ENCODE measurements at places on chromosomes 3 and 15. TPM values are rescaled to one million over a fixed set of nuclear protein-coding genes. Genes with fewer than 3 reads are reported as not detected.
A peak's percentile ranks its signal among the peaks of the same experiment; 100 is the strongest.

DNA sequence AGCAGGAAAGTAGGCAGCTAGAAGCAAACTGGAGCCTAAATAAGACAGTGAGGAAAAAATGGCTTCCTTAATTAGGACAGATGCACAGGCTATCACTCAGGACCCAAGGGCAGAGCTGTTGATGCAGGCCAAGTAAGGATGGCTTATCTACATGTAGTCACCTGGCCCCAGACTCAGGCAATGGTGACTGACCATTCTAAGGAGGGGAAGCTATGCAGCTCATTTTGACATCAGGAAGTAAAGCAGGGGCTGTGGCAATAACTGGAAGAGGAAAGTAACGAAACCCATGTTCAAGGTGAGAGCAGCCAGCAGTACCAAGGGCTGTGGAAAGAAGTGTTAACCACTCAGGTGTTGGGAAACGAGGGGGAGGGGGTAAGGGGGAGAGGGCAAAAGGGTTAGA, 16.2 kb downstream of the ACAD11 start:
- DNase-seq, result no peak

The SCAANT1 gene
- not detected for total RNA-seq

The TTBK2 gene
- 6.3 TPM for total RNA-seq

- peak; percentile 88 for DNase-seq
Measured at GRCh38 chr15:98800437-98801233, 152.3 kb downstream of the IGF1R start.

The CPNE9 gene
- total RNA-seq, result not detected

- DNase-seq, result no peak
Measured at GRCh38 chr3:159536876-159537275, 451.8 kb upstream of the IL12A start.

DNA sequence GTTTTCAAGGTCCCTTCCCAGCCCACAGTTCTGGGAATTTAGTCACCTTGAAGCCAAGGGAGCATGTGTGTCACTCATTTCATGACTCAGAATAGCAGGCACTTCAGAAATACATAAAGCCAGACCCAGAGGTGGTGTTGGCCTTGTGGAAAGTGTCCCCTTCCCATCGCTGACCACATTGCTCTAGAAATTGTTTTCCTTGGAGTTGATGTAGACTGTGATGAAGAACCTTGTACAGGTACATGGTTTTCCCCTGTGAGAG, 158.8 kb downstream of the SLCO3A1 start:
- DNase-seq, result peak; percentile 59

The PODXL2 gene
- 2.5 TPM for total RNA-seq

- DNase-seq, result peak; percentile 58
Measured at GRCh38 chr3:147119989-147120388, 286.4 kb downstream of the ZIC4 start.

The IL20RB gene
- 107 TPM for total RNA-seq

DNA sequence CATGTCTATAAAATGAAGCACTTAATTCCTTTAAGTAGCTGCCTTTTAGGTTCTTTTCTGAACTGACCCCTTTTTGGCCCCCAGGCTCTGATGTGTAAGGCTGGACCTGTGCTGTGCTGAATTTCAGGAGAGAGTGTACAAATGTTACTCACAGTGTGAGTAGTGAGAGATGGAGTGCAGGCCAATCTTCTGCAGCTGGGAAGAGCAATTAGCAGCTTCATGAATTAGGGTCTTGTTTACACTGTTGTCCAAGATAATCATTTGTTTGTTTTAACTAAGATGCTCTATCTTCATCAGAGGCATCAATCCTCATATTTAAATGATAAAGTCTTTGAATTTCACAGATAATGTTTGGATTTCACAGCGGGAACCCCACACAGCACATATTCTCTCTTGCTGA, 19.4 kb downstream of the ARPP21 start:
- DNase-seq, result no peak

- DNase-seq, result no peak
Measured at GRCh38 chr3:45917146-45917898, 25.9 kb upstream of the CXCR6 start.

GRCh38 chr3:46100812-46101211, 73.5 kb upstream of the XCR1 start:
- no peak for DNase-seq

GRCh38 chr3:13248640-13249039, 171.5 kb downstream of the NUP210 start:
- no peak for DNase-seq

DNA sequence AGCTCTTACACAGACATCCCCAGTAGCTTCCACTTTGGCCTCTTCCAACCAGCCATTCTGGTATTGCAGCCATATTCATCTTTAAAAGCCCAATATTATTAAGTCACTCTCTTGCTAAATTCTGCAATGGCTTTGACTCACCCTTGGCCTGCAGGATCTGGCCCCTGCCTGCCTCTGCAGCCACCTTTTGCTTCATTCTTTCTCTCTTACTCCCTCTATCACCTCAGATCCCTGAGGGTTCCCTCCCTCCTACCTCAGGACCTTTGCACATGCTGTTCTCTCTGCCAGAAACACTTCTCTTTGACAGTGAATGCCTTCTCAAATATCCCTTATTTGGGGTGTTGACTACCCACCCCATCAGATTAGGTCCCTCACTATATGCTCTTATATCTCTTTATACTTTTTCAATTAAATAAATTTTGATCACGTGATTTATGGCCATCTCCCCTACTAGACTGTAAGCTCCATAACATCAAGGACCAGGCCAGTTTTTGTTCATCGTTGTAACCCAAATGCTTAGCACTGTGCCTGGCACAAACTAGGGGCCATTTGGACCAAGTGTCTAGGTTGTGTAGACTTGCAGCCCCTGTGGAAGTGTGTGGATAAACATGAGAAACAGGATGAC, 32.3 kb upstream of the UBE2Q2 start:
- DNase-seq, result no peak

The A4GNT gene
- not detected for total RNA-seq

The RTP4 gene
- 1.9 TPM for total RNA-seq

The C15orf39 gene
- total RNA-seq, result 12.5 TPM

GRCh38 chr3:87126321-87126720, 100.8 kb upstream of the CHMP2B start:
- no peak for DNase-seq

DNA sequence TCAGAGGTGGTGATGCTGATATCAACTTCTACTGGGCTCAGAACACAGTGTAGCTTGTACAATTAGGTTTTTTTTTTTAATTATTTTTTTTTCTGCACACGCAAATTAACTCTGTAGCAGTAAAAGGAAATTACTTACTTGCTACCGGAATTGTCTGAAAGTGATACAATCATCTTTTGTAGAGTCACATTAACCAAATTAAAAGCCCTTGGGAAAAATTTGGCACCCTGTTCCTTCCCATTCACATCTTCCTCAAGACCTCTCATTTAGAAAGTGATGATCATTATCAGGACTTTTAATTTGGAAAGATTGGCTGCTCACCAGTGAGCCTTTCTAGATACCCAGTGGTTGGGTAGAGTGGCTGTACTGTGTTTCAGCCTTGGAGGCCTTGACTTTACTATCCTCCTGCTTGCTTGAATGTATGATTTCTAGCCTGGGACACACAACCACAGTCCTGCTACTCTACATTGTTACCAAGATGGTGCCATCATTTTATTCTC, 158.3 kb downstream of the ECT2 start:
- no peak for DNase-seq

The MB21D2 gene
- 26.4 TPM for total RNA-seq

DNA sequence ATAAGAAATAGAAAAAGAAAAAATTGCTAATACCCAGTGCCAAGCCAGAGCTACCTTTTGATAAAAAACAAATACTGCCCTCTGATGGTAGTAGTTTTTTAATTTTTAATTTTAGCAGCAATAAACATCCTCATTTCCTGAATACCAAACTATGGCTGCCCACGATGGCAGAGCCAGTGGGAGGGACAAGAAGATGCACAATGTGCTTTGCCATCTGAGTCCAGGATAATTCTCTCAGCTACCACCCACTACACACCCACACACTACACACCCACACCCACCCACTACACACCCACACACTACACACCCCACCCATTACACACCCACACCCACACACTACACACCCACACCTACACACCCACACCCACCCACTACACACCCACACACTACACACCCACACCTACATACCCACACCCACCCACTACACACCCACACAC, 17.8 kb downstream of the CEP19 start:
- DNase-seq, result peak; percentile 54

GRCh38 chr15:72389231-72389630, 8.9 kb upstream of the TMEM202 start:
- DNase-seq, result no peak

GRCh38 chr15:77402740-77403379, 17.0 kb downstream of the PEAK1 start:
- peak; percentile 88 for DNase-seq

DNA sequence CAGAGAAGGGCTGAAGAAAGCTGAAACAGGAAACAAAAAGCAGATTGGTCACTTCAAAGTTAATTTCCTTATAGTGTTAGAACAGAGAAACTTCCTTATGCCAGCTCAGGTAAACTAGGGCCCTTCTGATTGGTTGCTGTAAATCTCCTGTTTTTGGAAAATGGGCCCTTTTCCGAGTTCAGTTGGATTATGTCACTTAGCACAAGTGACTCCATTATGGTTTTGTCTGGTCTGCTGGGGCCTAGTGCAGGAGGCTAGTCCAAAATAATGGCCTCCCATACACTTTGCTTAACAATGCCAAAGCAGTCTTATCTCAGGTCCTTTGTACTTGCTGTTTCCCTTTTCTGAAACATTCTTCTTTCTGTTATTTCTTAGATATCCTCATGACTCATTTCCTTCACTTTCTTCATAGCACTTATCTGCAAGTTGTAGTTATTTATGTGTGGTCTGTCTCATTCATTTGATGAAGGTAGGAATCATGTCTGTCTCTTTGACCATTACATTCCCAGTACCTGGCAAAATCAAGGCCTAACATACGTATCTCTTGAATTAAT, 7.7 kb upstream of the DCP1A start:
- no peak for DNase-seq

DNA sequence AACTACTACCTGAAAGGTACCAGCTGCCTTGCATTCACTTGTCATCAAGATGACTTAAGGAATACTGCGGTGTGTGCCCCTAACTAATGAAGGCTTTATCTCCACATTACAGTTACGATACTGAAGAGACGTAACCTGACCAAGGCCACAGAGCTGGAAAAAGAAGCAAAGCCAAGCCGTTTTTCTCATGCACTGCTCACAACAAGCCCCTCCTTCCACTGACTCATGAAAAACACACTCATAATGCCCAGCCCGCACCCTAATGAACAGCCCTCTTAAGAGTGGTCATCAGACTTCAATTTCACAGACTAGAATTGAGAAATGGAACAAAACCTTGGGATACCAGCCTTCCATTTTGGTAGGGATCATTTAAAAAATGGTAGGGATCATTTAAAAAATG, 11.6 kb downstream of the PSMD6 start:
- DNase-seq, result peak; percentile 93

DNA sequence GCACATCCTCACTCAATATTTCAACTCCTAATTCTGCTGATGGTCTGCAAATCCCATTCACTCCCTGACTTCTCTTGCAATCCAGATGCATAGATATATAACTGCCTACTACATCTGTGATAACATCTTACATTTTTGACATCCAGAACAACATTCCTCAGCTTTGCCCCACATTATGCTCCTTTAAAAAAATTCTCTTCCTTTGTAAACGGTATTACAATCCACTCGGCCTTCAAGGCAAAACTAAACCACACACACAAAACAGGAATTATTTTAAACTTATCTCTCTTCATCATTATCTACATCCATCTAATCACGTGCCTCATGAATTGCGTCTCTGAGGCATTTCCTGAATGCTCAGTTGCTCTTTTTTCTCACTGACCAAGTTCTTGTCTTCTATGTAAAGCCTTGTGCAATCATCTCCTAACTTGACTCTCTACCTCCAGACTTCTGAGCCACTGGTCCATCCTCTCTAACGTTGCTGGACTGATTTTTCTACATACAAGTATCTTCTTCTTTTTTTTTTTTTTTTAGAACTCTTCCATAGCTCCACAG, 117.0 kb downstream of the SATB1 start:
- peak; percentile 18 for DNase-seq

- peak; percentile 42 for DNase-seq
Measured at GRCh38 chr3:177466074-177466473, 268.8 kb upstream of the TBL1XR1 start.

The SIAH2 gene
- total RNA-seq, result 84.7 TPM

GRCh38 chr3:40701016-40701588, 176.3 kb downstream of the ZNF621 start:
- no peak for DNase-seq

GRCh38 chr3:114829783-114830182, 317.3 kb downstream of the ZBTB20 start:
- DNase-seq, result no peak

The PTX3 gene
- total RNA-seq, result 300 TPM

The PYGO1 gene
- 5.4 TPM for total RNA-seq

DNA sequence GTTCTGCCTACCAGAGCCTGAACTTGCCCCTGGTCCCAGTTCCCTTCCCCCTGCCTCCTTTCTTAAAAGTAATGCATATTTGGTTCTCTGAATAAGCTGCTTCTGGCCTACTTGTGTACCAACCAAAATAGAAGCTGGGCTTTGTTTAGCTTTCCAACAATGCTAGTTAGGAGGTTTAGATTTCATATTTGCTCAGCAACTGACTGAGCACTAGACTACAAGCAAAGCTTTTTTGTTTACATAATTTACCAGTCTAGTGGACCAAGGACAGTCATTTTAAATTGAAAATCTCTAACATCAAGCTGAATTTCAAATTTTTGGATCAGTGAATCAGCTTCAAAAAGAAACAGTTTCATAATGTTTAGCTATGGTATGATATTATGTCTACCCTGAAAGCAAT, 331.2 kb downstream of the ULK4 start:
- no peak for DNase-seq

GRCh38 chr3:52093756-52094545, 37.6 kb upstream of the DUSP7 start:
- peak; percentile 25 for DNase-seq

The SLC22A13 gene
- 0.38 TPM for total RNA-seq

- no peak for DNase-seq
Measured at GRCh38 chr3:183081459-183082183, 17.7 kb downstream of the MCCC1 start.

The STT3B gene
- 174 TPM for total RNA-seq

The PLIN1 gene
- total RNA-seq, result not detected

DNA sequence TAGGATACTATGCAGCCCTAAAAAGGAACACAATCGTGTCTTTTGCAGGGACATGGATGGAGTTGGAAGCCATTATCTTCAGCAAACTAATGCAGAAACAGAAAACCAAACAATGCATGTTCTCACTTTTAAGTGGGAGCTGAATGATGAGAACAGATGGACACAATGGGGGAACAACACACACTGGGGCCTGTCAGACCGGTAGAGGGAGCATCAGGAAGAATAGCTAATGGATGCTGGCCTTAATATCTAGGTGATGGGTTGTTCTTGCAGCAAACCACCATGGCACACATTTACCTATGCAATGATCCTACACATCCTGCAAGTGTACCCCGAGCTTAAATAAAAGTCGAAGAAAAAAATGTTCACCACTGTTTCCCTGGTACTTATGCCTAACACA, 17.5 kb downstream of the SENP7 start:
- DNase-seq, result no peak
